ENCODE measurements at places on chromosomes 7 and 10.

GRCh38 chr10:73881221-73881919 lies 7.0 kb upstream of the CAMK2G start:
- no peak for DNase-seq

GRCh38 chr10:77626266-77626935 lies 11.2 kb downstream of the KCNMA1 start:
- no peak for DNase-seq

GRCh38 chr10:1291178-1292090 lies 235.2 kb downstream of the WDR37 start:
- no peak for DNase-seq

- no peak for DNase-seq
Observed at GRCh38 chr7:2819161-2819953, 24.8 kb downstream of the GNA12 start.

- DNase-seq, result no peak
Observed at GRCh38 chr10:70348228-70348850, 34.1 kb downstream of the LRRC20 start.

DNA sequence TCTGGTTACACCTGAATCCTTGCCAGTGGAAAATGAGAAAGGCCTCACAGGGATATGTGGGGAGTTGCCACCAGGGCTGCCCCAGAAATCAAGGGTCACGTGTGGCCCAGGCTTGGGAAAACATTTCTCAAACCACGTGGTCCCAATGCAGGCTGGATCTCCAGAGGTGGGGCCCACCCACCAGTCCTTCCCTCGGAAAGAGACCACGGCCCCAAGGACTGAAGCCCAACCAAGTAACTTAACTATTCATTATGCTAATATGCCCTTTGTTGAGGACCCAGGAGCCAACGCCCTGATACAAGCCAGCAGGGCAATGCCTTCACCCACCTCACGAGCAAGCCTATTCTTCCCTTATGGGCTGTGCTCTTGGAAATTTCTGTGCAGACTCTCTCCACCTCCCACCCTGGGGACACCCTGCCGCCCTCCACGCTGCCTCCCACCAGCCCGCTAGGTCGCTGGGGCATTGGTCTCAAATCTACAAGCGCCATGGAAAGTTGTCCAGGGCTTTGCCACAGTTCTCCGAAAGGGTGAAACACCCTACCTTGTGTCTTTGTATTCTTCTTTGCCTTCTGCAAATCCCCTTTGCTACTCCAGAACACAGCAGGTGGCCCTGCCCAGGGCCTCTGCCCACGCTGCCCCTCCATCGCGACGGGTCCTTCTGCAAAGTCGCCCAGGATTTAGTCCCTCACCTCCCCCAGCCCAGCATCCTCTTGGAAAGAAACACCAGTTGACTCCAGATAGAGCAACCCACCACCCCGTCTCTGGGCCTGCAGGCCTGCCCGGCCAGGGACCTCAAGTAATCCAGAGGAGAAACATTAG lies 8.8 kb downstream of the TNS3 start:
- DNase-seq, result no peak

DNA sequence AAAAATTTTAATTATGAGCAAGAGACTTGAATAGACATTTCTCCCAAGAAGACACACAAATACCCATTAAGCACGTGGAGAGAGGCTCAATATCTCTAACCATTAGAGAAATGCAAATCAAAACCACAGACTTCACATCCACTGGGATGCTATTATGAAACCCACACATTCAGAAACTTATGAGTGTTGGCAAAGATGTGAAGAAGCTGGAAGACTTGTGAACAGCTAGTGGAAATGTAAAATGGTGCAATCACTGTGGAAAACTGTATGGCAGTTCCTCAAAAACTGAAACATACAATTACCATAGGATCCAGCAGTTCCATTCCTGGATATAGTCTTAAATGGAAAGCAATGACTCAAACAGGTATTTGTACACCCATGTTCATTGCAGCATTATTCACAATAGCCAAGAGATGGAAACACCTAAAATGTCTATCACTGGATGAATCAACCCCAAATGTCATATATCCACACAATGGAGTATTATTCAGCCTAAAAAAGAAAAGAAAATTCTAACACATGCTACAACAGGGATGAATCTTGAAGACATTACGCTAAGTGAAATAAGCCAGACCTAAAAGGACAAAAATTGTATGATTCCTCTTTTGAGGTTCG lies 53.5 kb upstream of the FRMD4A start:
- DNase-seq, result no peak

GRCh38 chr7:66950311-66950710 lies 29.3 kb downstream of the TMEM248 start:
- DNase-seq, result no peak

DNA sequence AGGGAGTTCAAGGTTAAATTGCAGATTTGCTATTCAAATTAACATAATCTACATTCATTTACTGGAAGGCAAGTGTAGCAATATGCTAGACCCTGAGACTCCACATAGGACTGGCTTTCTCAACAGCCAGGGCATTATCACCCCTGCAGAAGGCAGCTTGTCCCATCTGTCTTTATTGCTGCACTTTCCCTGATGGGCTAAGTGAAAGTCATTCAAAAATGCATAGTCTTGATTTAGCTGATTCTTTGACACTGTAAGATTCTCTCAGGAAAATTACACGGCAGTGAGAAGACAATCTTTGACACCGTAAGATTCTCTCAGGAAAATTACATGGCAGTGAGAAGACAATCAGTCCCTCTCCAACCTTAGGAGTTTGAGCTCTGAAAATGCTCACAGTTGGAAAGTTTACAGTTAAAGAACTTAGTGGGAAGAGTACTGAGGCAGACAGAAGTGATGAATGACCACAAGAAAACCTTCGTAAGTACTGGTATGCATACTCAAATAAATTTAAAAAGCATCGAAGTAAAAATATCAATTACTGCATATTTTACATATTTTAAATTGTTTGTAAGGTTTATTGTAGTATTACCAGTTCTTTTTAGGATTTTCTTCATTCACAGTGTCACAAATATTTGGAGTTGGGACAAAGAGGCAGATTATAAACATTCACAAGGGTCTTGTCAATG lies 88.9 kb downstream of the RAPGEF5 start:
- no peak for DNase-seq

DNA sequence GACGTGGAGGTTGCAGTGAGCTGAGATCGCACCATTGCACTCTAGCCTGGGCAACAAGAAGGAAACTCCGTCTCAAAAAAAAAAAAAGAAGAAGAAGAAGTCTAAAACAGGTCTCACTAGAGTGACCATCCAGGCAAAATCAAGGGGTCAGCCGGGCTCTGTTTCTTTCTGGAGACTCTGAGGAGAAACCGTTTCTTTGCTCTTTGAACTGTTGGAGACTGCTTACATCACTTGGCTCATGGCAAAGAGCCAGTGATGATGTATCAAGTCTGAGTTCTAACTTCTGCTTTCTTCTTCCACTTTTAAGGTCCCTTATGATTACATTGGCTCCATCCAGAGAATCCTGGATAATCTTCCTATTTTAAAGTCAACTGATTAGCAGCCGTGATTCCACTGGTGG lies 306.8 kb downstream of the WDR11 start:
- DNase-seq, result no peak

DNA sequence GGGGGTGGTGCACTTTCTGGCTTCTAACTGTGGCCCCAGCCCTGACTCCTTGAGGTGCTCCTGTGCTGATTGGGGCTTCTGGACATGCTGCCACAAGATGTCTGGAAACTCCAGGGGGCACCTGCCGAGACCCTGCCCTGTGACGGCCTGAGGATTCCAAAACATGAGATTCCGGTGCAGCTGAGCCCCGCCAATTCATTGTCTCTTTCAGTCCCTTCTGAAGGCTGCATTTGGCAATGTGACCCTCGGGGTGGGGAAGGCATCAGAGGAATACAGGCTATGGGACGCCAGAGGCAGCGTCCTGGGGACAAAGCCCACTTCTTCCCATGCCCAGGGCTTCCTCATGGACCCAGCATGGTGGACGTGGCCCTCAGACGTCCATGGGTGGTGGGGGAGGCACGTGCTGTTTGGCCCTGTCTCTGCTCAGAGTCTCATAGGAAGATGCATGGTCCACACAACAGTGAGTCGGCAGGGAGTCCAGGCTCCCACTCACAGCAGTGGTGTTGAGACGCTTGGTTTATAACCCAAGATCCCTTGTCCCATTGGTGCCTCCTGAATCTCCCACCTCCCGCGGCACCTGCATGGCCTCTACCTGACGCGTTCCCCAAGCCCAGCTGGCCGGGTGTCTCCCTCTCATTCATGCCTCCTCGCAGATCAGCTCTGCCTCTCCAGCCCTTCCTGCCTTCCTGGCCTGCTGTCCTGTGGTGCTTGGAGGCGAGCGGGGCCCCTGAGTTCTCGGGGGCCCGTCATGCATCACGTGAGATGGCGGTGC lies 129.9 kb downstream of the WDR37 start:
- DNase-seq, result no peak

DNA sequence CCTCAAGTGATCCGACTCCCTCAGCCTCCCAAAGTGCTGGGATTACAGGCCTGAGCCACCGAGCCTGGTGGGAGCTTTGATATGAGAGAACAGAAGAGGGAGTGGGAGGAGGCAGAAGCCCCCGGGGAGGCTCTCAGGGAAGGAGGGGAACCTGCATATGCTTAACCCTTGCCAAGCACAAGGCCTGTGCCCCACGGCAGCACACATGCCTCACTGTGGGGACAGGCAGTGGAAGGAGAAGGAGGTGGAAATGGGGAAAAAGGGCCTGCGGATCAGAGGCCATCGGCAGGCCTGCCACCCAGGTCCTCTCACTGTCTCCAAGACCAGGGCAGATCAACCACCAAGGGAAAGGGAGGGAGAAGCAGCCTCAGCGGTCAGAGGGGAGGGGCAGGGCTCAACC lies 7.2 kb upstream of the GRID1 start:
- no peak for DNase-seq
